ENCODE measurements at places on chromosomes 11 and 22. TPM values are rescaled to one million over a fixed set of nuclear protein-coding genes. Genes with fewer than 3 reads are reported as not detected.

Gene TRIM51
- total RNA-seq = not detected

DNA sequence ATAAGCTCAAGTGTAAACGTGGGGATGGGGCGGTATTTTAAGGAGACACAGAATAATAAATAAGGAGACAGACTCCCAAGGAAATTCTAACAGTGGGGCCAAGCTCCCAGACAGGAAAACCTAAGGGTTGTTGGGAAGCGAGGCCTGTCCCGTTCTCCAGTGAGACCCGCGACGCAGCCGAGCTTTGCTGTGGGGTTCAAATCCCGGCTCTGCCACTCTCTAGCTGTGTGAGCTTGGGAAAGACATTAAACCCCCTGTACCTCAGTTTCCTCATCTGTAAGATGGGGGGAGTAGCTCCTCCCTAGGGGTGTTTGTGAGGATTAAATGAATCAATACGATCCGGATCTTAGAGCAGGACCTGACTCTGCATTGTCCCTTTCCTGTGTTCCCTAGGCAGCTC lies 106.8 kb downstream of the TRIM29 start:
- H3K4me3 ChIP-seq = no peak overlapping the region
- no peak for DNase-seq
- no peaks in the 10 kb centered on the region for H3K4me1 ChIP-seq
- H3K27me3 ChIP-seq = peaks cover 8% of the 10 kb centered on the region

DNA sequence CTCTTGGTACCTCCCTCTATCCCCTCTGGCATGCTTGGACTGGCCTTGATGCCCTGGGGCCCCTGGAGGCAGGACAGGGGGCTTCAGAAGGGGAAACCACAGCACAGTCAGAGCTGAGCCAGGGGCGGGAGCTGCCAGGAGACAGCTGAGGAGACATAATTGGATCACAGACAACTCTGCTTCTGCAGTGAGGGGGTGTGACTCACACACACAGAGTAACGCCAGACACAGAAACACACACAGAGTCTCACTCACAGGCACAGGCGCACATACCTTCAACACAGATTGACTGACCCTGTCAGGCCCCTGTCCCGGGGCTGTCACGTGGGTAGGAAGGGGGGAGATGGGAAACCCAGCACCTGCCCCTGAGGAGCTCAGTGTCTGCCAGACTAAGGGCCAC lies 20.6 kb downstream of the STARD10 start:
- no peak overlapping the region for H3K4me3 ChIP-seq
- H3K27me3 ChIP-seq = no peaks in the 10 kb centered on the region
- DNase-seq = no peak
- H3K36me3 ChIP-seq = peaks cover 4% of the 10 kb centered on the region
- H3K4me1 ChIP-seq = peaks cover 96% of the 10 kb centered on the region

GRCh38 chr11:116312570-116313391 lies 460.0 kb downstream of the BUD13 start:
- no peak overlapping the region for H3K4me3 ChIP-seq
- H3K27me3 ChIP-seq = no peaks in the 10 kb centered on the region
- no peaks in the 10 kb centered on the region for H3K36me3 ChIP-seq
- no peak overlapping the region for H3K27ac ChIP-seq
- peak; percentile 82 for DNase-seq

DNA sequence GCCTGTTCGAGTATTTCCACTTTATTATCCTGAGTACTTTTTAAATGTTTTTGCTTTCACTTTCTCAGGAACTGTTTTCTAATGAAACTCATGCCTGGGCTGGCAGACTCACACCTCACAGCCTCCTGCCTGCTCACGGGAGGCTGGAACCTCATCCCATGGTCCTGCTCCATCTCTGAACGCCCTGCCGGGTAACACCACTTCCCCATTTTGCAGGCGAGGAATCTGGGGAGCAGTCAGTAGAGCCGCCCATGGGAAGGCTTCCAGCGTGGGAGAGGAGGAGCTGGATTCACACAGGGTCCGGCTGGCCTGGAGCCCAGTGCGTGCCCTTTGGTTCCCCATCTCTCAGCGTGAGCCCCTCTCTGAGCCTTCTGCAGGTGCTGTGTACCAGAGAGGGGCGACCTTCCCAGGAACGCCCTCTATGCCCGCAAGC lies 53.6 kb downstream of the SCUBE1 start:
- H3K36me3 ChIP-seq = no peaks in the 10 kb centered on the region
- H3K4me3 ChIP-seq = no peak overlapping the region
- peaks cover 34% of the 10 kb centered on the region for H3K4me1 ChIP-seq
- H3K27ac ChIP-seq = no peak overlapping the region
- H3K27me3 ChIP-seq = no peaks in the 10 kb centered on the region
- no peak for DNase-seq

DNA sequence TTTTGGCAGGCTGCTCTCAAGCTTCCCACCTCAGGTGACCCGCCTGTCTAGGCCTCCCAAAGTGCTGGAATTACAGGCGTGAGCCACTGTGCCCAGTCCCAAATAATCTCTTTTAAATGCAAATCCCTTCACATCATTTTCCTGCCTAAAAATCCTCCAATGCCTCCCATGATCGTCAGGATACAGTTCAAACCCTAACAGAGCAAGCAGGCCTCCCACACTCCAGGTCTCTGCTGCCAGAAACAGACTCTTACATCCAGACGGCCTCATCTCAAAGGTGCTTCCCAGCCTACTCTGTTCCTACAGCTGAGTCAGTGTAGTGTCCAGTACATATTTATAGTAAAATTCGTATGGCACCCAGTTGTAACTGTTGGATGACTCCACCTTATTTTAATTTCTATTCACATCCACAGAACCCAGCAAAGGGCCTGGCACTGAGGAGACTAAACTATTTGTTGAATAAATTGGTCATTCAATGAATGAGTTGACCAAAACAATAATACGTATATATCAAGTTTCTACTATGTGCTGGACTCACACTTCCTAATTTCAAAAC lies 8.2 kb downstream of the SIRT3 start:
- no peak overlapping the region for H3K27ac ChIP-seq
- DNase-seq = no peak
- no peaks in the 10 kb centered on the region for H3K4me1 ChIP-seq

Gene AIFM3
- total RNA-seq = not detected

GRCh38 chr22:45358127-45358526 lies 48.4 kb downstream of the FAM118A start:
- DNase-seq = no peak
- no peak overlapping the region for H3K27ac ChIP-seq
- H3K4me1 ChIP-seq = no peaks in the 10 kb centered on the region
- no peaks in the 10 kb centered on the region for H3K27me3 ChIP-seq

DNA sequence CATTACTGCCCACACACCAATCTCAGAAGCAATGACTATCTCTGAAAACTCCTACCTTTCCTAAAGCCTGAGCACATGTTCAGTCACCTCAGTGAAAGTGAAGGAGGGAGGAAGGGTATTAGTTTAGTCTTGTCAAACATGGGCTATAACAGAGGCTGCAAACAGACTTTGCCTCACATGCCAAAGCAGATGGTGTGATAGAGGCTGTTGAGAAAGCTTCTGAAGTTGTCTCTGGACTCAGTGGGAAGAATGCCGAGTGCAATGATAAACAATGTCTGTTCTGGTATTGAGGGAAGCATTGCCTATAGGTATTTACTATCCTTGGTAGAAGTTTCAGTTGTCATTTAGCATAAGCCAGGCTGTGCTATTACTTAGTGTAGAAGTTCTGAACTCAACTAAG lies 314.5 kb upstream of the CCDC90B start:
- no peak for DNase-seq
- no peaks in the 10 kb centered on the region for H3K36me3 ChIP-seq
- H3K4me1 ChIP-seq = no peaks in the 10 kb centered on the region
- no peaks in the 10 kb centered on the region for H3K27me3 ChIP-seq

DNA sequence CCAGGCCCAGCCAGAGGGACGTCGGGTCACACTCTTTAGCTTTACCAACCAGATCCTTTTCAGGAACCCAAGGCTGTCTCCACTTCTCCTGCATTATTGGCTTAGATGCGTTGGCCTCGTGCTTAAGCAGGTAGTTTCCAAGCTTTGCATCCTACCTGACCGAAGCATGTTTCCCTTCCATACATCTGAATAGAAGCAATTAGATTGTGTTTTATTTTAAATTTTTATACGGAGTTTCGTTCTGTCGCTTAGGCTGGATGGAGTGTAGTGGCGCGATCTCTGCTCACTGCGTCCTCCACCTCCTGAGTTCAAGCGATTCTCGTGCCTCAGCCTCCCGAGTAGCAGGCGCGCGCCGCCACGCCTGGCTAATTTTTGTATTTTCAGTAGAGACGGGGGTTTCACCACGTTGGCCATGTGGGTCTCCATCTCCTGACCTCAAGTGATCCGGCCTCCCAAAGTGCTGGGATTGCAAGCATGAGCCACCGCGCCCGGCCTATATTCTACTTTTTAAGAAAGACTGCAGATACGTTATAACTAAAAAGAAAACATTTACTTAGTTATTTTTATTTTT lies 677 bp downstream of the DYNC2H1 start:
- H3K4me3 ChIP-seq = peak overlapping the region; percentile 75
- H3K27ac ChIP-seq = peak overlapping the region; percentile 70

Gene PNPLA3
- total RNA-seq = not detected

DNA sequence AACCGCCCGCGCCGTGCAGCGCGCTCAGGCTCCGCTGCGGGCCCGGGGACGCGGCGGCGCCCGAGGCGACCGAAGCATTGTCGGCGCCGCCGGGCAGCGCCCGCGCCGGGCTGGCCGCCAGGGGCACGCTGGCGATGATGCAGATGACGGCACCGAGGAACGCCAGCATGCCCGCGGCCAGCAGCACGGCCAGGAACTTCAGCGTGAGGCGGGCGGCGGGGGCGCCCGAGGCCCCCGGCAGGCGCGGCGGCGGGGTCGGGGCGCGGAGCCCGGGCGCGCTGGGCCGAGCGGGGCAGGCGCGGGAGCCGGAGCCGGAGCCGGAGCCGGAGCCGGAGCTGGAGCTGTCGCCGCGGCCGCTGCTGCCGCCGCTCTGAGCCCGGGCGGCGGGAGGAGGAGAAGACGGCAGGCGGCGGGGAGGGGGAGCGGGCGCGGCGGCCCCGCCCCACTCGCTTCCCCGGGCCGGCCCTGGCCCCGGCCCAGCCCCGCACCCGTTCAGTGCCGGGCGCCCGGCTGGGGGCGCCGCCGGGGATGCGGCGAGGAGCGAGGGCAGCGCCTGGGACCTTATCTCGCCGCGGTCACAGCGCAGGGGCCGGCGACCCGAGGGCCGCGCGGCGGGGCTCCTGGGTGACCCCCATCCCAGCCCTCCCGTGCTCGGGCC lies at the start of gene NPTXR:
NPTXR (minus strand) TSS at position 372 of the 658 bp plus-strand sequence.
- no peaks in the 10 kb centered on the region for H3K36me3 ChIP-seq
- peak; percentile 62 for DNase-seq
- peaks cover 36% of the 10 kb centered on the region for H3K4me1 ChIP-seq

- H3K4me1 ChIP-seq = no peaks in the 10 kb centered on the region
- H3K27me3 ChIP-seq = no peaks in the 10 kb centered on the region
- peaks cover 94% of the 10 kb centered on the region for H3K36me3 ChIP-seq
These were observed 741 bp upstream of the CNTF start for GRCh38 chr11:58621586-58622262.

- H3K4me3 ChIP-seq = no peak overlapping the region
- H3K36me3 ChIP-seq = no peaks in the 10 kb centered on the region
These were observed 196.7 kb downstream of the DSCAML1 start for GRCh38 chr11:117600234-117600783.

GRCh38 chr22:50694099-50694605 lies 21.5 kb downstream of the SHANK3 start:
- no peak overlapping the region for H3K27ac ChIP-seq
- no peaks in the 10 kb centered on the region for H3K27me3 ChIP-seq
- no peak overlapping the region for H3K4me3 ChIP-seq
- peaks cover 13% of the 10 kb centered on the region for H3K4me1 ChIP-seq

Gene KCNJ1
- not detected for total RNA-seq

DNA sequence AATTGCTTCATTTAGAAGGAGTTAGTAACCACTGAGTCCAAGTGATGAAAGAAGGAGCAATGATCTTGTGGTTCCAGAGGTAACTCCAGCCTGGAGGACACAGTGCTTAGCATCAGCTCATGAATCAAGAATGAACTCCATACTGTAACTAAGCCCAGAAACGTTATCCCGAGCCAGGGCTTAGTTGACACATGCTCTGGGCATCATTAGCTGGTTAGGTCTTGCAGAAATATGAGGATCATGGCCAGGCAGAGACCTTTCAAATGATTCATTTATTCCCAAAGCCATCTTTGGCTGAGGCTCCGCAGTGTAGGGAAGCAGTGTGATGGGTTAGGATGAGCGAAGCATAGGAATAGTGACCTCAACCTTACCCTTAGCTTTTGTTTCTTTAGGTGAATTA lies 277.4 kb downstream of the FAM76B start:
- peaks cover 15% of the 10 kb centered on the region for H3K4me1 ChIP-seq
- peak overlapping the region; percentile 67 for H3K27ac ChIP-seq
- H3K27me3 ChIP-seq = no peaks in the 10 kb centered on the region
- no peak overlapping the region for H3K4me3 ChIP-seq

DNA sequence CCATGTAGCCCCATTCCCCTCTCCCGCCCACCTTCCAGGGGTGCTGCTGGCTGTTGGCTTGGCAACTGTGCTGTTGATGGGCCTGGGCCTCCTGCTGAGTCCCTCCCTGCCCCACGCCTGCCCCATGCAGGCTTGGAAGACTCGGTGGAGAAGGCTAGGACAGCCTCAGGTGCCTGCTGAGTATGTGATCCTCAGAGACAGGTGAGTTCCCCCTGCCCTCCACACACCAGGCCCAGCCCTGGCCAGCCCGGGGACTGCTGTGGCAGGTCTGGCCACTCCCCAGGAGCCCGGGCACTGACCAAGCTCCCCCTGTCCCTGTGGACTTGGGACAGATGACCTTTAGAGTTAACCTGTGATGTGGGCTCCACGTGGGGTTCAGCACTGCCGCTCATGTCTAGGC lies 20.7 kb upstream of the XKR3 start:
- no peak overlapping the region for H3K4me3 ChIP-seq
- H3K27me3 ChIP-seq = no peaks in the 10 kb centered on the region
- no peaks in the 10 kb centered on the region for H3K36me3 ChIP-seq
- no peak overlapping the region for H3K27ac ChIP-seq
- no peaks in the 10 kb centered on the region for H3K4me1 ChIP-seq

GRCh38 chr11:41039592-41039991 lies 419.9 kb downstream of the LRRC4C start:
- H3K4me1 ChIP-seq = no peaks in the 10 kb centered on the region
- H3K36me3 ChIP-seq = no peaks in the 10 kb centered on the region
- H3K27me3 ChIP-seq = no peaks in the 10 kb centered on the region
- DNase-seq = no peak

DNA sequence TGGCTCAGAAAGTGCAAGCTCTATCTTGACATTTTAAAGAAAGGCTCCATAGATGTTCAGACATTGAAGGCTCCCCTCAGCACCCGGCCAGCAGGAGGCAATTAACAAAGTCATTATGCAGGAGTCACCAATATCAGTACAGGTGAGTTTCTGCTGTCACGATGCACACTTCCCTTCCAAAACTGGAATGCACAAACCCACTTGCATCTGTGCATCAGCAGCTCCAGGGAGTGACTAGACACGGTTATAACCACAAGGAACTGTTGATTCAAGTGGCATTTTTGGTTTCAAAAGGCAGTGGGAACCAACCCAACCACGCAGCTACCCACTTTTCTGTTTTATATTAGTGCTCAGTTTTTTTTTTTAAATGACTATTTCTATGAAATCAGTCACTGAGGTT lies 293.9 kb upstream of the NARS2 start:
- no peaks in the 10 kb centered on the region for H3K4me1 ChIP-seq
- H3K36me3 ChIP-seq = no peaks in the 10 kb centered on the region
- H3K27ac ChIP-seq = no peak overlapping the region
- no peak overlapping the region for H3K4me3 ChIP-seq

- no peaks in the 10 kb centered on the region for H3K4me1 ChIP-seq
- H3K27ac ChIP-seq = no peak overlapping the region
- H3K4me3 ChIP-seq = no peak overlapping the region
- H3K36me3 ChIP-seq = no peaks in the 10 kb centered on the region
- peak; percentile 66 for DNase-seq
- H3K27me3 ChIP-seq = no peaks in the 10 kb centered on the region
These were observed 53.0 kb downstream of the CTSC start for GRCh38 chr11:88284336-88285050.

- no peaks in the 10 kb centered on the region for H3K27me3 ChIP-seq
- DNase-seq = no peak
- H3K36me3 ChIP-seq = no peaks in the 10 kb centered on the region
- H3K27ac ChIP-seq = no peak overlapping the region
These were observed 59.2 kb downstream of the SPON1 start for GRCh38 chr11:14021738-14022137.

Gene EMID1
- total RNA-seq = 3.2 TPM

All from stomach (tissue), 19 donors.